Stimulated activated CD4-positive, alpha-beta T cell treated with anti-CD3 and anti-CD28 coated beads, TNF-alpha, amount 100 ng/mL, for 1 hour (primary cell): ENCODE measurements at places on chromosomes 13 and 19.

DNA sequence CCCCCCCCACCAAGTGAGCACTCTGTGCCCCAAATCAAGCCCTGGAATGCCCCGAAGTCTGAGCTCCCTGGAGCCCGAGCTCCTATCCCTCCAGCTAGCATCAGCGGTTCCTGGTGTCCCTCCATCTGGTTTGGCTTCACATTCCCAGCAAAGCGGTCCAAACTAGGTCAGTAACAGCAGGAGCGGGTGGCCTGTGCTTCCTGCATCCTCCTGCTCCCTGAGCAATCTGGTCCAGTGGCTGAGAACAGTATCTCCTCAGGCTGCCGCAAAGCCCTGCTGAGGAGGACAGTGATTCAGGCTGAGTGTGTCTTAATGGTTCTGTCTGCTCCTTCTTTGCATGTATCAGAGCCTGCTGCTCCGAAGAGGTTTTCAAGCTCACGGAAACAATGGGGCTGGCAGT lies 25.9 kb downstream of the RASL11A start:
- DNase-seq = no peak

GRCh38 chr19:27729332-27729731 lies 1483.6 kb downstream of the UQCRFS1 start:
- DNase-seq = no peak

- no peak for DNase-seq
Observed at GRCh38 chr19:3537438-3538240, 1.3 kb upstream of the TEKTIP1 start.

GRCh38 chr19:16542045-16542909 lies at the start of gene CHERP:
CHERP (minus strand) TSS chr19:16542437; CDS start chr19:16542378, 59 bp downstream.
- DNase-seq = peak; percentile 84

GRCh38 chr13:88063741-88064140 lies 392.6 kb downstream of the SLITRK5 start:
- no peak for DNase-seq

GRCh38 chr19:2739602-2740313 lies at the start of gene SLC39A3:
SLC39A3 (minus strand) TSS chr19:2740017; CDS start chr19:2737257, 2,760 bp downstream.
- DNase-seq = peak; percentile 99

DNA sequence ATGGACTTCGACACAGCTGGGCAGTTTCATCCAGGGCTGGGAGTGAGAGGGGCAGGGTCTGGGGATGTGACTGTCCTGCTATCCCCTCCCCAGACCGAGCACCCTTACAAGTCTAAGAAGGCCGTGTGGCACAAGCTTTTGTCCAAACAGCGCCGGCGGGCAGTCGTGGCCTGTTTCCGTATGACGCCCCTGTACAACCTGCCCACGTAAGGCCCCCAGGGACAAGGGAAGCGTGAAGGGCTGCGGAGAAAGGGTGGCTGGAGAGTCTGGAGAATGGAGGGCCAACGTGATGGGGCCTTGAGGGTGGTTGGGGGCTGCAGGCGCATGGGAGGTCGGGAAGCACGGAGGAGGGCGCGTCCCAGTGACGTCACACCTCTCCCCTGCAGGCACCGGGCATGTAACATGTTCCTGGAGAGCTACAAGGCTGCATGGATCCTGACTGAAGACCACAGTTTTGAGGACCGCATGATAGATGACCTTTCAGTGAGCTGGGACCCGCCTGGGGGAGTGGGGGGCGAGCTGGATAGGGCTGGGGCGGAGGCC lies 89.5 kb downstream of the MAP4K1 start:
- DNase-seq = no peak

GRCh38 chr13:79995334-79995733 lies 345.6 kb downstream of the SPRY2 start:
- no peak for DNase-seq
